ENCODE measurements at places on chromosomes 2 and 18. TPM values are rescaled to one million over a fixed set of nuclear protein-coding genes. Genes with fewer than 3 reads are reported as not detected.
A peak's percentile ranks its signal among the peaks of the same experiment; 100 is the strongest.

DNA sequence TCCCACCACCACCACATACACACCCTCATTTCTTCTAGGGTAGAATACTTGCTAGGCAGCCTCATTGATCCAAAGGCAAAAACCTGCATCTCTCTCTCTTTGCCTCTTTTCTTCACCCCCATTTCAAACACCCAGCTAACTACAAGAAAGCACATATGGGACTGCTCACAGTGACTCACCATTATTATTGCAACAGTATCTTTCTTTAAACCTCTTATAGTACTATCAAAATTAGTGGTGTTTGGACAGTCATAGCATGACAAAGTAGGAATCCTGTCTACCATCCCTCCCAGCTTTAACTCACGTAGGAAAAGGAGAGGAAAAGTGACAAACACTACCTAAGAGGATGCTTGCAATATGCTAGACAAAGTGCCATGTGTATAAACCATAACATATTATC, 422.5 kb upstream of the CRIM1 start:
- H3K27me3 ChIP-seq, result no peaks in the 10 kb centered on the region
- H3K4me3 ChIP-seq, result no peak overlapping the region
- H3K36me3 ChIP-seq, result no peaks in the 10 kb centered on the region
- H3K4me1 ChIP-seq, result no peaks in the 10 kb centered on the region

- H3K4me1 ChIP-seq, result no peaks in the 10 kb centered on the region
- DNase-seq, result no peak
- H3K27me3 ChIP-seq, result peaks cover 52% of the 10 kb centered on the region
These were observed 104.7 kb upstream of the SLC66A3 start for GRCh38 chr2:11050565-11050964.

DNA sequence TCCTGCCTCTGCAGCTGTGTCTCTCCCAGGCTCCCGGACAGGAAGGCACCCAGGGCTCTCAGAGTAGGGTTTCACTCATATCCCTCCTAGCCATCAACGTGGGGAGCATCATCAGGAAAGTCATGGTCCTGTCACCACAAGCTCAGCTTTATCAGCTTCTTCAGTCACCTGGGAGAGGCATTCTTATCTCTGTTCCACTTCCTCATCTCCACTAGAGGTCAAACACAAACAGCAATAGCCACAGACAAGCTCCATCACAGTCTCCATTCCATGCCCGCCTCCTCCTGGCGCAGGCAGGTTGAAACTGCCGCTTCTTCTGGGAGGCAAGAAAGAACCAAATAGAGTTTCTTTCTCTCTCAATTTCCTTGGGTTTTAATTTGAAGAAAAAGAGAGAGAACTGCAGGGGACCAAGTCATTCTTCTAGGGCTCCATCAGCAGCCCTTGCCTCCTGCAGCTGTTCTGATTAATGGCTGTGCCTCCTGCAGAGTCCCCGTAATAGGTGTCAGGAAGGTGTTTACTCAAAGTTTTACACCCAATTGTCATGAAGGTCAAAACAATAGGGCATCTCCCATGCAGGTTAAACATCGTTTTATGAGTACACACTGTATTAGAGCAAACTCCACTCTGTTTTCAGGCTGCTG, 377.9 kb downstream of the TMEM182 start:
- no peaks in the 10 kb centered on the region for H3K36me3 ChIP-seq
- DNase-seq, result no peak
- H3K27ac ChIP-seq, result no peak overlapping the region
- no peaks in the 10 kb centered on the region for H3K27me3 ChIP-seq

- no peaks in the 10 kb centered on the region for H3K27me3 ChIP-seq
- no peak overlapping the region for H3K27ac ChIP-seq
These were observed 80.7 kb downstream of the ARHGAP28 start for GRCh38 chr18:6810191-6810590.

DNA sequence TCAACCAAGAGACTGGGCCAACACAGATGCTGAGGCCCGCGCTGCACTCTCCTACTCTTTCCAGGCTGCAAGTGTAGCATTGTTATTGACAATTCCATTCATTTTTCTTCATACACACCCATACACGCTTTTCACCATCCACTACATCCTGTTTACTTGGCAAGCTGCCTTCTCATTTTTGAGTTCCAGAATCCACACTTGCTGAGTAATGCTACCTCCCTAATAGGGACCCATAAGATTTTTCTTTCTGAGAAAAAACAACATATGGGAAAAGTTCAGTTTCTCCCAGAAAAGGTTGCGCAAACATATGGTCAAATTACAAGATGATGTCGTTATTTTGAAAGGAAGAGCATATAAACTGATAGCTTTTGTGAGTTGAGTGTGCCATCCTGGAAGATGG, 3.3 kb upstream of the NETO1 start:
- H3K27ac ChIP-seq, result no peak overlapping the region
- no peak overlapping the region for H3K4me3 ChIP-seq
- H3K27me3 ChIP-seq, result no peaks in the 10 kb centered on the region
- no peak for DNase-seq

GRCh38 chr2:164651361-164651760, 30.1 kb upstream of the GRB14 start:
- no peaks in the 10 kb centered on the region for H3K4me1 ChIP-seq
- H3K27me3 ChIP-seq, result no peaks in the 10 kb centered on the region
- H3K4me3 ChIP-seq, result no peak overlapping the region
- H3K27ac ChIP-seq, result no peak overlapping the region

- no peaks in the 10 kb centered on the region for H3K27me3 ChIP-seq
- no peak overlapping the region for H3K4me3 ChIP-seq
- DNase-seq, result no peak
- no peak overlapping the region for H3K27ac ChIP-seq
- peaks cover 24% of the 10 kb centered on the region for H3K36me3 ChIP-seq
- H3K4me1 ChIP-seq, result peaks cover 19% of the 10 kb centered on the region
These were observed 68.8 kb downstream of the EMX1 start for GRCh38 chr2:72985891-72986683.

DNA sequence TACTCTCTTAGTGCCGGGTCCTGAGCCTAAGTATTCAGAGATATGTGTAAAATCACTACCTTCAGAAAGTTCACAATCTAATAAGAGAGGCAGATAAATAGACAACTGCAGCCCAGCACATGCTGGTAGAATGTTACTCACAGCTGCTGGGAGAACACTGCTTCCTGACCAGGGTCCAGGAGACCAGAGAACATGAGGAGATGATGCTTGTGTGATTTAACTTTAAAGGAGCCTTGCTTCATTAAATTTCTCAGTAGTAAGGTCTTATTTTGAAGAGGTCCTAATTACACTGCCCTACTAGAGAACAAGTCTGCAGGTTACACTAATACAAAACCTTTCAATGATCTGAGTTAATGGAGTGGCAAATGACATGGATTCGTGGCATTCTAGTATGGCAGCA, 209.9 kb upstream of the TRIB2 start:
- H3K27me3 ChIP-seq, result no peaks in the 10 kb centered on the region
- H3K4me1 ChIP-seq, result no peaks in the 10 kb centered on the region
- no peak for DNase-seq
- no peaks in the 10 kb centered on the region for H3K36me3 ChIP-seq
- H3K4me3 ChIP-seq, result no peak overlapping the region

DNA sequence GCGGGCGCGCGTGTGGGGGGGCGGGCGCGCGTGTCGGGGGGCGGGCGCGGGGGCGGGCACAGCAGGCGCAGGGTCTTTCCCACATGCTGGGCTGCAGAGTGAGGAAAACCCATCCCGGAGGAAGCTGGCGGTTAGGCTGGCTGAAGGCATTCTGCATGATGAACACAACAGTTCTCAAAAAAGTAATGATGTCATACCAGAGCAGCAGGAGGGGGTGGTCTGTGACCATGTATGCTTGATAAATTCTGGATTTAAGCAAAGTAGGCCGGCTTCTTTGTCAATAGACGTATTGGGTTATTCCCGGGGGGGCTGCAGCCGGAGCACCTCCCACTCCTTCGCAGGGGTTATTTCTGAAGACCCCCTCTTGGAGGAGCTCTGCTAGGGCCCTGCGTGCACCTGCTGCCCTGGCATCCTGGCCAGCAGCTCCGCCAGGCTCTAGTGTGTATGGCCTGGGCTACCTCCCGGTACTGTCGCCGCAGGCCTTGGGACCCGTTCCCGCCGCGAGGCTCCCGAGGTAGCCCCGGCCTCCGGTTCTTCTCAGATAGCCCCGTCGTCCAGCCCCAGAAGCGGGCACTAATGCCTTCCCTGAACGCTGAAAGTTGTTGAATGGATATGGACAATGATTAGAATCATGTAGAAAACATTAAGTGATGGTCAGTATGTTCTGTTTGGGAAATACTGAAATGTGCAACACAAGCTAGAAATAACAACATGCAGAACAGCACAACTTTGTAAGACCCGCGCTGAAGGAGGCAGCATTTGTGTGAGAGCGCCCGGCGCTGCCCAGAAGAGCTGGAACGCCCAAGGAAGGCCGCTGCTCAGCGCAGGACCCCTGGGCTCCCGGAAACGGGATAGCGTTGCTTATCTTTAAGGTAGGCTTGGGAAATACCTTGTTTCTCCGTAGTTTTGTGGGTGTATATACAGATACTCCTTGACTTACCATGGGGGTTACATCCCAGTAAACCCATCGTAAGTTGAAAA, 101.4 kb upstream of the RAB6C start:
- H3K27me3 ChIP-seq, result peaks cover 2% of the 10 kb centered on the region
- H3K27ac ChIP-seq, result no peak overlapping the region
- no peaks in the 10 kb centered on the region for H3K36me3 ChIP-seq
- H3K4me3 ChIP-seq, result no peak overlapping the region
- no peak for DNase-seq
- H3K4me1 ChIP-seq, result no peaks in the 10 kb centered on the region

- H3K4me1 ChIP-seq, result no peaks in the 10 kb centered on the region
- no peaks in the 10 kb centered on the region for H3K36me3 ChIP-seq
- no peak for DNase-seq
- no peaks in the 10 kb centered on the region for H3K27me3 ChIP-seq
These were observed 381.0 kb downstream of the RIT2 start for GRCh38 chr18:42734520-42734919.

- no peak overlapping the region for H3K27ac ChIP-seq
- no peaks in the 10 kb centered on the region for H3K4me1 ChIP-seq
- H3K4me3 ChIP-seq, result no peak overlapping the region
- no peak for DNase-seq
These were observed 57.3 kb upstream of the KLF7 start for GRCh38 chr2:207223051-207223450.

DNA sequence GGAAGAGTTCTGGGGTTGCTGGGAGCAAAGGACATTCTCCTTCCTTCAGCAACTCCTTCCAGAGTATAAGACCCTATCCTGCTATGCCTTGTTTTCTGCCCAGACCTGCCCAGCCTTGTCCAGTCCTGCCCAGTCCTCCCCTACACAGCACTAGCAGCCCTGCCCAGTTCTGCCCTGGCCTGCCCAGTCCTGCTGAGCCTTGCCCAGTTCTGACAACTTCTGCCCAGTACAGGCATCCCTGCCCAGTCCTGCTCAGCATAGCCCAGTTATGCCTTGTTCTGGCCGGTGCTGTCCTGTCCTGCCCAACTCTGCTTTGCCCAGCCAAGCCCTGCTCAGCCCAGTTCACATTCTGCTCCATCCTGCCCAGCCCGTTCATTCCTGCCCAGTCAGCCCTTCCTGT, 44.9 kb upstream of the ALK start:
- DNase-seq, result no peak
- H3K4me1 ChIP-seq, result no peaks in the 10 kb centered on the region
- no peaks in the 10 kb centered on the region for H3K27me3 ChIP-seq
- H3K36me3 ChIP-seq, result no peaks in the 10 kb centered on the region
- H3K4me3 ChIP-seq, result no peak overlapping the region
- H3K27ac ChIP-seq, result no peak overlapping the region

DNA sequence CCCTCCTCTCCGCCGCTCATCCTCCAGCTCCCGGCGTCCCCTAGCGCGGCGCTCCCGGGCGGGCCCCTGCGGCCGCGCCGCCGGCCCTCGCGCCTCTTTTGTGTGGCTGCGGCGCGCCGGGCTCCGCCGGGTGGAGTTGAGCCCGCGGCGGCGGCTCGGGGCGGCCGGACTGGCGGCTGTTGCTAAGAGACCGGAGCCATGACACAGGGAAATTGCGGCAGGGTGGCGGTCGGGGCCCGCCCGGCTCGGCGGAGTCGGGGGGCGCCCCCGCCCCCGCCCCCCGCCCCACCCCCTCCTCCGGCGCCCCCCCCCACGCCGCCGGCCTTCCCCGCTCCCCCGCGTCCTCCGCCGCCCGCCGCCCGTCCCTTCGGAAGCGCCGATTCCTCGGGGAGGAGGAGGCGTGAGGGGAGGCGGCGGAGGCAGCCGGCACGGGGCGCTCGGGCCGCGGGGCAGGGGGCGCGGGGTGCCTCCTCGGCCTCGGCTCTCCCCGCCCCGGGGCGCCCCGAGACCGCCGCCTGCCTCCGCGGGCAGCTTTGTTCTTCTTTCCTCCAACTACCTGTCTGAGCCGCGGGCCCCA, at the start of gene TMEM200C:
Gene TMEM200C, minus strand, starts transcription at position 224 of the 577 bp plus-strand sequence. CDS start 3,459 bp downstream, outside the sequence.
- peak within 1 kb of the TSS; percentile 65 for H3K4me3 ChIP-seq
- no peaks in the 10 kb centered on the region for H3K36me3 ChIP-seq
- H3K27me3 ChIP-seq, result peaks cover 87% of the 10 kb centered on the region

- no peak for DNase-seq
- no peaks in the 10 kb centered on the region for H3K27me3 ChIP-seq
- no peak overlapping the region for H3K4me3 ChIP-seq
- H3K4me1 ChIP-seq, result peaks cover 6% of the 10 kb centered on the region
- no peaks in the 10 kb centered on the region for H3K36me3 ChIP-seq
These were observed 1610.4 kb upstream of the ZEB2 start for GRCh38 chr2:146130290-146130689.

- no peak overlapping the region for H3K27ac ChIP-seq
- no peak overlapping the region for H3K4me3 ChIP-seq
- DNase-seq, result no peak
- no peaks in the 10 kb centered on the region for H3K27me3 ChIP-seq
- H3K36me3 ChIP-seq, result no peaks in the 10 kb centered on the region
- H3K4me1 ChIP-seq, result peaks cover 21% of the 10 kb centered on the region
These were observed 27.4 kb upstream of the SLC3A1 start for GRCh38 chr2:44247924-44248323.

GRCh38 chr18:2846636-2847316, at the start of gene EMILIN2:
TSS of gene EMILIN2 (plus strand) at chr18:2847006. CDS start at chr18:2847189, 183 bp downstream.
- H3K27ac ChIP-seq, result no peak within 1 kb of the TSS
- H3K4me1 ChIP-seq, result peaks cover 6% of the 10 kb centered on the region
- H3K36me3 ChIP-seq, result no peaks in the 10 kb centered on the region
- H3K27me3 ChIP-seq, result peaks cover 60% of the 10 kb centered on the region
- peak within 1 kb of the TSS; percentile 29 for H3K4me3 ChIP-seq

- H3K27me3 ChIP-seq, result peaks cover 4% of the 10 kb centered on the region
- peak; percentile 26 for DNase-seq
- no peaks in the 10 kb centered on the region for H3K4me1 ChIP-seq
These were observed 31.9 kb downstream of the C1QL2 start for GRCh38 chr2:119126650-119127049.

DNA sequence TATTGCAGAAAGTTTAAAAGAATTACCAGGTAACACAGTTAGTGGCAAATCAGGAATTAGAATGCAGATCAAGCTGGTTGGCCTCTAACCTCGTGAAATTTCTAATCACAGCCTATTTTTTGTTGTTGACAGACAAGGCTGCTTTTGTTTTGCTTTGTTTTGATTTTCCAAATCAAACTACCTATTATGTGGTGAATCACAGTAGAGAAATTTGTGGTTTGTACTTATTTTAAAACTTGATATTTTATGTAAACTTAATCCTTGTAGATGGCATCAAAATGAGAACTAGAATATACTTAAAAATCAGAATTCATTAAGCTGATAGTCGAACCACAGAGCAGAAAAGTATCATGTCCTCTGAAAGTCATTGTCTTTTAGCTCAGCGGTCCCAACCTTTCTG, 258.1 kb downstream of the CTNNA2 start:
- no peaks in the 10 kb centered on the region for H3K4me1 ChIP-seq
- no peak overlapping the region for H3K4me3 ChIP-seq
- H3K27me3 ChIP-seq, result no peaks in the 10 kb centered on the region
- DNase-seq, result no peak
- no peaks in the 10 kb centered on the region for H3K36me3 ChIP-seq

Gene SUPT7L
- 28.7 TPM for total RNA-seq

Gene KIAA2012
- total RNA-seq, result not detected

Gene MAL
- not detected for total RNA-seq

Gene ACMSD
- not detected for total RNA-seq

Gene RAB6C
- not detected for total RNA-seq

Gene IL18R1
- not detected for total RNA-seq

Gene AGXT
- total RNA-seq, result 41.9 TPM

Gene MAP2
- not detected for total RNA-seq

Gene HOXD12
- total RNA-seq, result not detected

Gene LIMS1
- total RNA-seq, result 55.1 TPM
